ENCODE measurements at places on chromosomes 4 and X.

GRCh38 chrX:130593911-130594310 lies 192.1 kb downstream of the RBMX2 start:
- no peak for DNase-seq

DNA sequence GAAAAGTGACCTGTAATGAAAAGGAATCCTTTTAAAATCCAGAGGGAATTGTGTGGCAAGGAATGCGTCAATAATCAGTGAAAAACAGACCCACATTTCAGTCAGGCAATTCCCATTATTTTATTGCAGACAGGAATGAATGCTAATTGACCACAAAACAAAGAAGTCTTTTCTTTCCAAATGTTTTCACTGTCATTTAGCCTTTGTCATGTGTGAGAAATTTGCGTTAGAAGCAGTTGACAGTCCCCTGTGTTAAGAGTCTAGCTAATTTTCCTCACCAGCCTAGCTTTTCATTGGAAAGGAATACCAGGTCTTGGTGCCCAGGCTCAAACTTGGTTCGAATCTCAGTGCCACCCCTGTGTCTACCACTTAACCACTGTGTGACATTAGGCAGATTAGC lies 83.4 kb downstream of the KIT start:
- DNase-seq: no peak

- DNase-seq: no peak
Observed at GRCh38 chrX:19046343-19047215, 62.7 kb upstream of the PHKA2 start.

GRCh38 chr4:37976991-37977470 lies 16.8 kb downstream of the PTTG2 start:
- DNase-seq: peak; percentile 92

- DNase-seq: peak; percentile 70
Observed at GRCh38 chr4:25439918-25440477, 62.9 kb downstream of the ANAPC4 start.

DNA sequence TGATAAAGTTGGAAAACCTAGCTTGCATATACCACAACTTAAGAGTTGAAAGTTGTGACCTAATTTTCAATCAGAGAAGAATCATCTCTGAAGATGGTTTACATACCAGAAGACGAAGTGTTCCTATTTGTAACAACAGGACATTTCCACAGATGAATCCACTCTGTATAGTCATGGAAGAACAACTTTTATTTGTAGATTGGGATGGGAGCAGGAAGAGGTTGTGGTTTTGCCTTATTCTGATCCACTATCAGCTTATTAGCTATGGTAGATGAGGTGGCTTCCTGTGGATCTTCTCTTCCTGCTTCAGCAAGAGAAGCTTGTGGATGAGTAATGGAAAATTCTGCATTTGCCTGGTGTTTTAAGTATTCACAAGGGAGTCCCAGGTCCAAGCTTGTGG lies 18.6 kb upstream of the SUPT20HL1 start:
- no peak for DNase-seq

- DNase-seq: no peak
Observed at GRCh38 chrX:119194621-119195020, 41.5 kb upstream of the PGRMC1 start.

DNA sequence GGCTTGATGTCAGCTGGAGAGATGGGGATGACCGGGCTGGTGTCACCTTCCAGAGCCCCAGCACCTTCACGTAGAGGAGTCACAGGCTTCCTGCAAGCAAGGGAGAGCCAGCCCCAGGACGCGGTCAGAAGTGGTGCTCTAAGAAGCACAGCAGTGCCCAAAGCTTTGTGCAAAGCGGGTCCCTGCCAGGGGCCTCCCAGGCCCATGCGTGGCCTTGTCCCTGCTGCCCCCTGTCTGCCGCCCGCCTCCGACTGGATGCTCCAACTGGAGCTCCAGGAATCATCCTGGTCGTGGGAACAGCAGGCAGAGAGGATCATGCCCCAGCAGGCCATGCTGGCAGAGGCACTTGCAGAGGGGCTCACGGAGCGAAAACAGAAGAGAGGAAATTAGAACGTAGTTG lies 40.1 kb upstream of the LRPAP1 start:
- DNase-seq: no peak

DNA sequence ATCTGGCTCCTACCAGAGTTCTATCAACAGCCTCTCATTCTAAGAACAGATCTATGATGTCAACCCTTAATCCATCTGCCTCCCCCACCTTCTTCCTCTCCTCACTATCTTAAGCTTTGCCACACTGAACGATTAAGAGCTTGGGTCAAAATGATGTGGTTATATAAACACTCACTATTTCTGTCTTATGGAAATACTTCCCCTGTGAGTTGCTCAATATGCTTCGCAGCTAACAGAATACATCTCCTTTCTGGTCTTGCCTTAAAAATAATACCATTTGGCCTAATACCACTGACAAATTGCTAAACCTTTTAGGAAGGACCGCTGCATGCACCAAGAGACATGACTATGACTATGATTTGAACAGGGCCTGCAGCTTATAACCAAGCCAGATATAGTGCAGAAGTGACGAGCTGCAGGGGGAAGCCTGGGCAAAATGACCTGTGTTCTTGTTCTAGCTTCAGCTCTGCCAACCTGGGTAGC lies 130.9 kb downstream of the RNF150 start:
- DNase-seq: no peak

GRCh38 chrX:107324493-107325310 lies 118.3 kb downstream of the DNAAF6 start:
- no peak for DNase-seq

GRCh38 chr4:178174756-178175155 lies 732.5 kb upstream of the AGA start:
- no peak for DNase-seq

DNA sequence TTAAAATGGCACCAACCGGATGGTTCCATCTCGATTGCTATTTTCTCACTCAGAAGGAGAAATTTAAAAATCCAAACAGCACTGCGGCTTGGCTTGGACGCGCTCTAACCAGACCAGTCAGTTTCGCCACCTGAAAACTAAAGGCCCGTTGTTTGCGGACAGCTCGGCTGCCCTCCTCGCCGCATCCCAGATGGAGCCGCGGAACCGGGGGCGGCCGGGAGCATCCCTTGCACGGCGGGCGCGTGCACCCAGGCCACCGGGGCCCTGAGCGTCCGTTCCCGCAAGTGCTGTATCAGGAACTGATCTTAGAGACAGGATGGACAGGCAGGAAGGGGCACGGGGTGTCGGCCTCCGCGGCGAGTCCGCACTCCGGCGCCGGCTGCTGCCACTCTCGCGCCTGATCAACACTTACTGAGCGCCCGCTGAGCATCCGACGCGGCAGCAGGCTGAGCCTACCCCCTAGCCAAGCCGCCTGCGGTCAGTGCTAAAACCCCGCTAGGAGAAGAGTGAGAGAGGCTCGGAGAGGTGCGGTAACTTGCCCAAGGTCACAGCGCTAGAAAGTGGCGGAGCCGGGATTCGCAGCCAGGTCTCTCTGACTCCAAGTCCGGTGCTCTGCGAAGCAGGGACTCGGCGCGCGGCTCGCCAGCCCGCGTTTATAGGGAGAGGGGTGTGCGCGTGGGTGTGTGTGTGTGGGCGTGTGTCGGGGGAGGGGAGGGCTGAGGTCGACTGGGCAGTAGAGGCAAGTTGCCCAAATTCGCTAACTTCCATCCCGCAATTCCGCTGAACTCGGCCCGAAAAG lies at the start of gene CITED1:
Gene CITED1, minus strand, starts transcription at position 629 of the 799 bp plus-strand sequence. CDS start 3,045 bp downstream, outside the sequence.
- DNase-seq: peak; percentile 34

DNA sequence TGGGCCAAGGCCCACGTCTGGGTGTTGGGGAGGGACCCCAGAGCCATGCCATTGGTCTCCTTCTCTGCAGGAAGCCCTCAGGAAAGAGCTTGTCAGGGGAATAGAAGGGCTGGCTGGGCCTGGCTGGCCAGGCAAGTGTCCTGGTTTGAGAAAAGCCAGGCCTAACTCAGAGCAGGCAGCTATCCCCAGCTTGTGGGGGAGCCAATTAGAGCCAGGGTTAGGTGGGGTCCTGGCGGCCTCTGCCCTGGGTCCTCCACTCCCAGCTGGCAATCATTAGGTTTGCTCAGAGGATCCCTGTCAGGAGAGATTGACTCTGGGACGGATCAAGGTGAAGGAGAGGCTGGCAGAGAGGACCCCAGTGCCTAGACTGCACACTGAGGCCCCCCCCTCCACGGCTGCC lies 64.8 kb downstream of the PJA1 start:
- no peak for DNase-seq

DNA sequence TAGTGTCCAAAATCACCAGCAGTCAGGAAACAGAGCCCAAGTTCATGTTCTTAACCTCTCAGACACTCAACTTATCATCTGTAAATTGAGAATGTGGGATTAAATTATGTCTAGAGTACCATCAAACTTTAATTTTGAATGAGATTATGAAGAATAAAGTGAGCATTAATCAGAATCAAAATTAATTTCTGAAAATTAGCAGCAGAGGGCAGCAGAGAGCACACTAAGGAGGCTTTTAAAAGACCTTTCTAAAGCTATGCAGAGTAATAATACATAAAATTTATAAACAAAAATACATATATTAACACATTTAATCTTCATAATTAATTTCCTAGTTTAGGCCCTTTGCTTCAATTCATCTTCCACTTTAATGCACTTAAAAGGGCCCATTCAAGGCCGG lies 7.1 kb downstream of the TASL start:
- no peak for DNase-seq

DNA sequence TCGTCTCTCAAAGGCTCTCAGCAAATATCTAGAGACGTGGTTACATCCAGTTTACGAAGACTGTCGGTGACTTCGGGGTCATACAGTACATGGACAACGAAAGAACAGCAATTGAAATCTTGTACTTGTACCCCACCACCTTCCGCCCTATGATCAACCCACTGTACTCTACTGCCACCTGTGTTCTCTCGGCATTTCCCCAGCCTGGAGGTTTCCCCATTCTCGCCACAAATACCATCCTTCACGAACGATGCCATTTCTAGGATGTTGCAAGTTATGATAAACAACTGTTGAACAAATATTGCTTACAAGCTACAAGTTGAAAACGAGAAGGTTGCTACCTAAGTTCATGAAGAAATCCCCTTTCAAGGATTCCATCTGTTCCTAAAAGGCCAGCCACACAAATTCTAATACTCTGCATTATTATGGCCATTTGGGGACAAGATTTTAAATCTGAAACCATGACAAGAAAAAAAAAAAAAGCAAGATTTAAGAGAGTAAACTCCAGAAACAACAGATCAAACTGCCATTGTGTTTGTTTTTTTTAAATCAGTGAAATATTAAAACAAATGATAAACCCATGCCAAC lies 1.6 kb downstream of the APBB2 start:
- DNase-seq: peak; percentile 39

DNA sequence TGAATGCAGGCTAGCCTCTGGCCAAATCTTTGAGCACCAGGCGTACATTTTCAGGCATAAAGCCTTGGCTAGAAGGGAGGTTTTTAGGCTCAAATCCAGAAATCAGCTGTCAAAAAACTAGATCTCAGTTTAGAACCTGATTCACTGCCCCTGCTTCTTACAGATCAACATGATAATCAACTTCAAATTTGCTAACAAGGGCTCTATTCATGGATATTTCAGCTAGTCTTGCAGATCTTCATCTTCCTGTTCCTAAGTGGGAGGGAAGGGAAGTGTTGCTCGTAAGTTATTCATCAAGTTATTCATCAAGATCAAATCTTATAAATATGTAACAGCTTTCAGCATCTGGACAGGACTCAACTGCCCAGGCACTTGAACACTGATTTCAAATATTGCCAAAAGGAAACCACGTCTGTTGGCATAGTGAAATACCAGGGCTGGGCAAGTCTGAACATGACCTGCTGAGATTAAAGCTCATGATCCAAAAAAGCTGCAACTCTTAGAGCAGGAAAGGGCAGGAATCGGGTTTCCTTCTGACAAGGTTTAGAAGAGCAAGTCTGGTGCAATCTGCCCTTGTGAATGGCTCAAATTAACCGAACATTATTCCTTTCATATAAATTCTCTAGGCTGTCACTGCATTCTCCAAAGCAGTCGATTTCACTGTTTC lies 200.3 kb downstream of the PDGFC start:
- no peak for DNase-seq

DNA sequence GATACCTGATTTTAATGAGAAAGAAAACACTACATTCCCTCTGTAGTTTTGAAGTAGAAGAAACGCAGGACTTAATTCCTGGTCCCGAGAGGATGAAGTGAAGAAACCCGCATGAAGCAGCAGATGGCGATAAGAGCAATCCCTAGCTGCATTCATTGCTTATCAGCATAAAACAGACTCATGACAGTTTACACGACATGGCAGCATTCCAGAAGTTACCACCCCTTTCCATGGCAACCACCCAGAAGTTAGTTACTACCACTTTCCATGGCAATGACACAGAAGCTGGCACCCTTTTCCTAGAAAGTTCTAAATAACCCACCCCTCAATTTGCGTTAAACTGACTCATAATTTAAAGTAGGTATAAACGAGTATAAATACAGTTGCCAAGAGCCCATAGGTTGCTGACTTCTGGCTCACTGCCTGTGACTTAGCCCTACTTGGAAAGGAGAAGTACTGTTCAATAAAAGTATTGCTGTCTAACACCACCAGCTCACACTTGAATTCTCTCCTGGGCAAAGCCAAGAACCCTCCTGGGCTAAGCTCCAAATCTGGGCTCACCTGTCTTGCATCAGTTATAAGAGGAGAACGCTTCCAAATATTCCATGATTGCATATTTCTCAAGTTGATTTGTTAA lies 5.5 kb upstream of the XAGE2 start:
- no peak for DNase-seq

- no peak for DNase-seq
Observed at GRCh38 chrX:149630681-149631233, 835 bp downstream of the TMEM185A start.

- DNase-seq: no peak
Observed at GRCh38 chr4:176671532-176671931, 121.2 kb downstream of the VEGFC start.

- no peak for DNase-seq
Observed at GRCh38 chr4:188387179-188387791, 248.0 kb downstream of the TRIML1 start.

- DNase-seq: no peak
Observed at GRCh38 chrX:72240976-72241375, 2.1 kb upstream of the ERCC6L start.

DNA sequence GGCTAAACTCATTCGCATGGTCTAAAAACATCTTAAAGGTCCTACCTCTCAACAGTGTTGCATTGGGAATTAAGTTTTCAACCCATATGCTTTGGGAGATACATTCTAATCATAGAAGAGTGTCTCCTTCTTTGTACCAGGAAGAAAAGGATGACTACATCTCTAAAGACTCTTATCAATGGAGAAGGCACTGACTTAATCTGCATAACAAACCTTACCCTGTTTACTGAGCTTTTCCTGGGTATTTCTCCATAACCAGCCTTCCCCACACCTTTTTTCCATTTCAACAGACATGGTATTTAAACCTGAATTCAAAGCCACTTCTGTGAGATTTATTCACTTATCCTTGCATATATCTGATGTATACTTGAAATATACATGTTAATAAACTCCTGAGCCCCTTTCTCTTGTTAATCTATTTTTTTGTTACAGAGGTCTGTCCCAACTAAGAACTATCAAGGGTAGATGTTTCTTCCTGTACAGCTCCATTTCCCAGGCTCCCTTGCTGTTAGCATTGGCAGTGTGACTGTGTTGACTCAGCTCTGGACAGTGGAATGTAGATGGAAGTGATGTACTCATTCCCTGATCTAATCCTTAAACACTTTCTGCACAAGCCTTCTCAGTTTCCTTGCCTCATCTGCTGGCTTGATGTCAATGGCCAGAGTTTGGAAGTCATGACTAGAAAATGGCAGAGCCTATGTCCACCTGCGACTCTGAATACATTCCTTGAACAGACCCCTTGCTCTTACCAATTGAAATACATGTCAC lies 148.9 kb upstream of the CPEB2 start:
- DNase-seq: no peak

GRCh38 chr4:22987870-22988269 lies 295.1 kb downstream of the GBA3 start:
- DNase-seq: no peak

GRCh38 chr4:183828125-183828524 lies 77.0 kb upstream of the STOX2 start:
- DNase-seq: no peak
